Spinal cord (tissue), 10 donors: ENCODE measurements at places on chromosomes 4 and X.

DNA sequence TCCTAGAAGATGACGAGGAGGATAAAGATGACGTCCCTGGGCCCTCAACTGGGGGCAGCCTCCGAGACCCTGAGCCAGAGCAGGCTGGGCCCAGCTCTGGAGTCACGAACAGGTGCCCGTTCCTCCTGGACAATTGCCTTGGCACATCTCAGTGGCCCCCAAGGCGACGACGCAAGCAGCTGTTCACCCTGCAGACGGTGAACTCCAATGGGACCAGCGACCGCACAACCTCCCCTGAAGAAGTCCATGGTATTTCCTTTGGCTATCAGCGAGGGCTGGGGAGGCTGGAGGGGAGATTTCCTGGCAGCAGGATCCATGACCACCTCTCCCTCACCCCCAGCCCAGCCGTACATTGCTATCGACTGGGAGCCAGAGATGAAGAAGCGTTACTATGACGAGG is 11.9 kb downstream of the USP11 start:
- no peak for DNase-seq
- H3K36me3 ChIP-seq = peaks cover 84% of the 10 kb centered on the region
- no peak overlapping the region for H3K4me3 ChIP-seq
- H3K27ac ChIP-seq = no peak overlapping the region
- peaks cover 31% of the 10 kb centered on the region for H3K27me3 ChIP-seq

DNA sequence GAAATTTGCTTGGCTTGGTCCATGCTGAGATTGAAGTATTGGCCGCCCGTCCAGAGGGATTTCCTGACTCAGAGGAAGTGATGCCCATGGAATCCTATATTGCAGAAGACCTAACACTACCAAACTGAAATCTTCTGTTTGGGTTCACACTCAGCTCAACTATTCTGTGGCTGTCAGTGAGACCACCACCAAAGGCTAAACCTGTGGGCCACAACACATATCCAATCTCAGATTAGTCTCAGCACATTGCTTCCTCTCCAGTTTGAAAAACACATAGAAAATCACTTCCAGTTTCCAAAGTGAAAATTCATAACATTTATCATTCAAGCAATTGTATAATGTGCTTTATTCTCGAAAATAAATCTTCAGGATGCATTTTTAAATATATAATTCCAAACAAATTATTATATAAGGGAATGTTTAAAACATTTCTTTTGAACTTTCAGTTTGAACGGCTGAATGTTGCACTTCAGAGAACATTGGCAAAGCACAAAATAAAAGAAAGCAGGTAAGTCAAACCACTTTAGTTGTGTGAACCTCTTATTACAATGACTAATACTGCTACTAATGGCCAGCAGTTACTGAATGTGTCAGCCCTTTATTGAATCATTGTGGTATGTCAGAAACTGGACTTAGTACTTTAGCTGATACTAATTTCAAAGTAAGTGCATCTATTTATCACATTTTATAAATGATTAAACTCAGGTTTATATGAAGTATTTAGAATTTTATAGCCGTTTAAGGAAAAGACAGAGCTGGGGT is 37.0 kb downstream of the GUCY1A1 start:
- H3K4me1 ChIP-seq = no peaks in the 10 kb centered on the region
- H3K27me3 ChIP-seq = no peaks in the 10 kb centered on the region
- no peak for DNase-seq
- no peaks in the 10 kb centered on the region for H3K36me3 ChIP-seq

DNA sequence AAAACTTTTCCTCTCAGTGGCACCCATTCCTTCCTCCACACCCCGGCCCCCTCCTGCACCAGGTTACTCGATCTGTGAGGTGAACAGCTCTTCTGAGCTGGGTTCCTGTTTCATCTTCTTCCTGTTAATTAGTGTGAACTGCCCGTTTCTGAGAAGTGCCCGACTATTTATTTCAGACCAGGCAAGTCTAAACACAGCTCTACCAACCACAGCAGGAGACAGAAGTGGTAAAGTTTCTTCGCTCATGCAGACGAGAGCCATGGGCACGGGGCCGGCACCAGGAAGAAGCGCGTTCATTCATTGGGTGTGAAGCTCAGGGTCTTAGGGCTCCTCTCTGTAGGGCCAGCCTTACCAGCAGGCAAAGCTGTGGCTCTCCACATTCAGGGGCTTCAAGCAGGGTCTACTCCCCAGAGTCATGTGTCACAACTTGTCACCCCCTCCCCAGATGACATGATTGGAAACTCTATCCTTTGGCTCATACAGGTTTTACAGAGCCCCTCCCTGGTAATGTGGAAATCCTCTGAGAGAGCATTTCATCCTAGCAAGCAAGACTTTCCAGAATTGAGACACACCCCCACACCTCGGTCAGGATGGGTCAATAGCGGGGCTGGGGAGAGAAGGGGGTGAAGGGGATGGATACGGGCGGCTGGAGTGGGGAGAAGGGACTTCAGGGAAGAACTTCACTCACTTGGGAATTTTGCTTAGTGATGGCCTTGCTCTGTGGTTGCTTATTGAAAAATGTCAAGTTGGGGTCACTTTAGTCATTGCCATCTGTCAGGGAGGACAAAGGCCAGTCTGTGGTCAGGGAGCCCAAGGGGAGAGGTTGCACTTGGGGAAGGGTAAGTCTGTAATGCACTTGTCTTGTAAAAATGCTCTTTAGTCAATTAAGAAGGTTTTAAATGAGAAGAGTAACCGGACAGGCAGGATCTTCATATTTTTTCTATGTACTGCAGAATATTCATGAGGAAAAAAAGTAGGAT is 121.6 kb upstream of the TRIM2 start:
- no peak for DNase-seq
- H3K36me3 ChIP-seq = no peaks in the 10 kb centered on the region
- peaks cover 2% of the 10 kb centered on the region for H3K27me3 ChIP-seq
- H3K4me1 ChIP-seq = peaks cover 26% of the 10 kb centered on the region
- H3K4me3 ChIP-seq = no peak overlapping the region

DNA sequence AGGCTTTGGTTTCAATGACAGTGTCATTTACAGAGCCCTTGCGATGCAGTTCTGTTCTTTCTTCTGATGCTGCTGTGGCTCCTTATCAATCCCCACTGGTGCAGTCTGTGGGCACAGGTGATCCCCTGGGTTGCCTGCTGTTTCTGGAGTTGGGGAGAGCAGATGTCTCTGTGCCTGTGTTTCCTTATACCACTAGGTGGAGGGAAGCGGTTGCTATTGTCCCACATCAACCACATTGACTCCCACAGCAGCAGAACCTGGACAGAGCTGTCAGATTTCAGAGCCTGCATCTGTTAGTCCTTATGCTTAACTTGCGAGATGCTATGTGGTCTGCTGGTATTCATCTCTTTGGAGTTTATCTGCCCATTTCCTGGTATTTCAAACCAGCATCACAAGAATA is 57.7 kb downstream of the NEIL3 start:
- H3K4me3 ChIP-seq = no peak overlapping the region
- no peaks in the 10 kb centered on the region for H3K4me1 ChIP-seq

DNA sequence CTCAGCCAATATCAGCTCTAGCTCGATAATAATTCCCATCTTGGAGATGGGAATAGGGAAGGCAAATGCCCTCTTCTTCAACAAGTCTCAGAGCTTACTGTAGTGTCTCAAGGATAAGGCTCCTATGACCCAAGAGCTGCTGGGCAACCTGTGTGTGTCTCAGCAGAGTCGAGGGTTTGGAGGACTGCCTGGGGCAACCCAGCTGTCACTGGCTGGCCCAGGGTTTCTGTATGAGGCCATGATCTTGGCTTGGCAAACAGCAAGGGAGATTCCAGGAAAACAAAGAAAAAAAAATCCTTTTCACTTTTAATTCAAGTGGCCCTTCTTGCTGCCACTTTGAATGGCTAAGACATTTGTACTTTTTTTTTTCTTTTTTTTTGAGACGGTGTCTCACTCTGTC is 34.4 kb downstream of the TMSB4X start:
- no peak overlapping the region for H3K27ac ChIP-seq
- H3K36me3 ChIP-seq = no peaks in the 10 kb centered on the region

- no peak for DNase-seq
- H3K36me3 ChIP-seq = no peaks in the 10 kb centered on the region
- H3K4me3 ChIP-seq = no peak overlapping the region
Measured at GRCh38 chrX:119501511-119502148, 33.4 kb downstream of the SLC25A5 start.

- H3K4me3 ChIP-seq = no peak overlapping the region
- no peak overlapping the region for H3K27ac ChIP-seq
- no peak for DNase-seq
- H3K4me1 ChIP-seq = peaks cover 15% of the 10 kb centered on the region
Measured at GRCh38 chr4:7708981-7709380, 230.7 kb downstream of the AFAP1 start.

- no peaks in the 10 kb centered on the region for H3K36me3 ChIP-seq
- no peak for DNase-seq
- no peak overlapping the region for H3K4me3 ChIP-seq
- H3K27me3 ChIP-seq = no peaks in the 10 kb centered on the region
- H3K27ac ChIP-seq = no peak overlapping the region
- no peaks in the 10 kb centered on the region for H3K4me1 ChIP-seq
Measured at GRCh38 chr4:69749771-69750170, 10.6 kb downstream of the SULT1B1 start.

GRCh38 chrX:22081475-22082092 is 49.5 kb downstream of the PHEX start:
- no peaks in the 10 kb centered on the region for H3K4me1 ChIP-seq
- no peaks in the 10 kb centered on the region for H3K36me3 ChIP-seq
- H3K4me3 ChIP-seq = no peak overlapping the region
- H3K27me3 ChIP-seq = peaks cover 2% of the 10 kb centered on the region

- H3K36me3 ChIP-seq = no peaks in the 10 kb centered on the region
- H3K4me1 ChIP-seq = no peaks in the 10 kb centered on the region
- no peak overlapping the region for H3K27ac ChIP-seq
- H3K4me3 ChIP-seq = no peak overlapping the region
Measured at GRCh38 chrX:88146577-88146976, 600.4 kb upstream of the CPXCR1 start.

- no peaks in the 10 kb centered on the region for H3K4me1 ChIP-seq
- H3K27ac ChIP-seq = no peak overlapping the region
- H3K4me3 ChIP-seq = no peak overlapping the region
- no peak for DNase-seq
- no peaks in the 10 kb centered on the region for H3K27me3 ChIP-seq
- no peaks in the 10 kb centered on the region for H3K36me3 ChIP-seq
Measured at GRCh38 chr4:67568820-67569219, 10.3 kb downstream of the STAP1 start.

DNA sequence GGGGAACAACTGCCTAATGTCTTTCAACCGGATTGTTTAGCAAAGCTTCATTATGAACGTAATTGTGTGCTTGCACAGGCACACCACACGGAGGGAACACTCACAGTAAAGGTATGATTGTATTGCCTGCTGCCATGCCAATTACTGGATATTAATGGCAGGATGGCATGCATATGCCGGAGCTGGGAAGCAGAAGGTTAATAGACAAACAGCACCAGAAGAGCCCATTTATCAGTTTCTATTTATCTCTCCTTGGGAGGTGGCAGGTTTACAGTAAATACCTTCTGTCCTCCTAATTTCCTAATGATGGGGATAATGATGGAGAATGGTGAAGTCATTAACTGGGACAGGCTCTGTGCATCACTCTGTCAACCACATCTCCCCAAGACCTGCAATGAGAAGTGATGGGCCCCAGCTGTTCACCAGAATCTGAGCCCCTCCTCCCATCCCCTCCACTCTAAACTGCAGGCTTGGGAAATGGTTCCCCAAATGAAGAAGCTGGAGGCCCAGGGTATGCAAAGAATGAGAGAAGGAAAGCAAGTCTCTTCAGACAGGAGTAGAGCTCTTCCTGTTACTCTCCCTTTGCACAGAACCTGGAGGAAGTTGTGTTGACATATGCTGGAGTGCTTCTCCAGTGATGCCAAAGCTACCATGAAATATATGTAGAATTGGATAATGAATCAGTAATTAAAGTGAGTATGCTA is 160.8 kb downstream of the NAA11 start:
- H3K27ac ChIP-seq = no peak overlapping the region
- H3K27me3 ChIP-seq = no peaks in the 10 kb centered on the region
- DNase-seq = no peak
- H3K4me3 ChIP-seq = no peak overlapping the region
- no peaks in the 10 kb centered on the region for H3K36me3 ChIP-seq

DNA sequence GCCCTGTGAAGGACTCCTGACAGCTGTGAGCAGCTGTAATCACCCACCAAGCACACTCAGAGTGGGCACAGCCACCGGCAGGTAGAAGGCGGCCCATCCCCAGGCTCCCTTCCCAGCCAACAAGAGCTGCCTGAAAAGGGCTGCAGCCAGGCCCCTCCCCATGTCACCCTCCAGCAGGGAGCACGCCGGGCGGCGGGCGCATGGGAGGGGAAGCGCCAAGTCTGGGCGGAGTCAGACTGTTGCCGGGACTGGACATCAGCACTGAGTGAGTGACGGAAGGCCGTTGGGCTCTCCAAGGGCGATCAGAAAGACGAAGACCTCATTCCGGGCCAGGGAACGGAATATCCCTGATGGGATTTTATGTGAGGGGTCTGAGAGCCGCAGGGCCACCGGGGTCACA is 82.1 kb downstream of the PPP2R2C start:
- peaks cover 13% of the 10 kb centered on the region for H3K36me3 ChIP-seq
- no peak overlapping the region for H3K27ac ChIP-seq
- H3K4me1 ChIP-seq = peaks cover 44% of the 10 kb centered on the region
- no peak for DNase-seq
- H3K27me3 ChIP-seq = no peaks in the 10 kb centered on the region
- H3K4me3 ChIP-seq = no peak overlapping the region

- no peak for DNase-seq
- no peaks in the 10 kb centered on the region for H3K36me3 ChIP-seq
- H3K4me3 ChIP-seq = no peak overlapping the region
Measured at GRCh38 chr4:169236873-169237626, 33.7 kb downstream of the SH3RF1 start.

- DNase-seq = peak; percentile 38
- H3K36me3 ChIP-seq = no peaks in the 10 kb centered on the region
- peaks cover 8% of the 10 kb centered on the region for H3K4me1 ChIP-seq
- no peaks in the 10 kb centered on the region for H3K27me3 ChIP-seq
- peak within 1 kb of the TSS; percentile 70 for H3K4me3 ChIP-seq
Measured at GRCh38 chr4:22515888-22516541, at the start of gene ADGRA3. TSS of gene ADGRA3 (minus strand) at chr4:22516066. CDS start at chr4:22515784, 282 bp downstream.

- H3K27me3 ChIP-seq = no peaks in the 10 kb centered on the region
- H3K4me1 ChIP-seq = no peaks in the 10 kb centered on the region
- H3K4me3 ChIP-seq = no peak overlapping the region
- DNase-seq = no peak
- no peak overlapping the region for H3K27ac ChIP-seq
Measured at GRCh38 chr4:67721770-67722597, 21.0 kb upstream of the UBA6 start.

- H3K4me1 ChIP-seq = no peaks in the 10 kb centered on the region
- H3K36me3 ChIP-seq = no peaks in the 10 kb centered on the region
- no peak for DNase-seq
- no peaks in the 10 kb centered on the region for H3K27me3 ChIP-seq
Measured at GRCh38 chr4:75172551-75172950, 239.6 kb downstream of the PARM1 start.

GRCh38 chr4:140395668-140396067 is 22.2 kb downstream of the SCOC start:
- H3K27ac ChIP-seq = no peak overlapping the region
- no peak overlapping the region for H3K4me3 ChIP-seq
- no peak for DNase-seq

- no peak for DNase-seq
- H3K27ac ChIP-seq = no peak overlapping the region
- no peaks in the 10 kb centered on the region for H3K4me1 ChIP-seq
- H3K36me3 ChIP-seq = no peaks in the 10 kb centered on the region
Measured at GRCh38 chrX:120242813-120243212, 7.8 kb upstream of the ZBTB33 start.
